Activated T-cell treated with anti-CD3 and anti-CD28 coated beads, Interleukin-2, amount 50 U/mL, for 72 hours (primary cell): ENCODE measurements at places on chromosomes 16 and 17.

GRCh38 chr16:4051591-4051990 lies 64.7 kb downstream of the ADCY9 start:
- DNase-seq = no peak

- no peak for DNase-seq
Observed at GRCh38 chr16:84941921-84942320, 69.4 kb downstream of the ZDHHC7 start.

DNA sequence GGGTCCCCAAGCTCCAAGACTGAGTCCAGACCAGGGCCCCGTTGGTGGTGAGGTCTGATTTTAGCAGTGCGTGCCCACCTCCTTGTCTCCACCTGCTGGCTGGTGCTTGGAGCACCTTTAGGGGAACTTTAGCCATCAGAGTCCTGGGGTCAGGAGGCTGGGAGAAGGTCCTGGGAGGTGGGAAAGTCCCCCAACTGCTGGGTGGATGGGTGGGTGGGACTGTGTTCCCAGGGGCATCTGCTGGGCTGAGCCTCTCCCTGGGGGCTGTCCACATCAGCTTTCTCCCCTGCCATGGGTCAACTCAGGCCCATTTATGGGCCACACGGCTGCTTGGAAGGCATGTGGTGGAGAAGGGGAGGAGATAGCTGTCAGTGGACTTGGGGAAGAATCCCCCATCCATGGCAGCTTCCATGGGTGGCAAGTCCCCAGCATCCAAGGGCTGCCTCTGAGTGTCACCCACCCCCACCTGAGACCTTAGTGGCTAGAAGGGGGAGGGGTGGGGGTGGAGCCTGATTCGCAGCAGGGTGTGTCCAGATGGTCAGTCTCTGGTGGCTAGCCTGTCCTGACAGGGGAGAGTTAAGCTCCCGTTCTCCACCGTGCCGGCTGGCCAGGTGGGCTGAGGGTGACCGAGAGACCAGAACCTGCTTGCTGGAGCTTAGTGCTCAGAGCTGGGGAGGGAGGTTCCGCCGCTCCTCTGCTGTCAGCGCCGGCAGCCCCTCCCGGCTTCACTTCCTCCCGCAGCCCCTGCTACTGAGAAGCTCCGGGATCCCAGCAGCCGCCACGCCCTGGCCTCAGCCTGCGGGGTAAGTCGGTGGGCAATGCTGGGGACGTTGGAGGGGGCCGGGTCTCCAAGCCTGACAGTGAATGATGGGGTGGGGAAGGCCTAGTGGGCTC lies at the start of gene TRPV2:
Gene TRPV2, plus strand, starts transcription at position 541 of the 894 bp plus-strand sequence. CDS start 2,098 bp downstream, outside the sequence.
- DNase-seq = peak; percentile 59

- DNase-seq = no peak
Observed at GRCh38 chr16:23694644-23695373, 16.1 kb downstream of the PLK1 start.

GRCh38 chr17:34141590-34141989 lies 113.5 kb upstream of the CCL2 start:
- no peak for DNase-seq

GRCh38 chr17:18381953-18382245 lies 4.3 kb downstream of the EVPLL start:
- DNase-seq = no peak

DNA sequence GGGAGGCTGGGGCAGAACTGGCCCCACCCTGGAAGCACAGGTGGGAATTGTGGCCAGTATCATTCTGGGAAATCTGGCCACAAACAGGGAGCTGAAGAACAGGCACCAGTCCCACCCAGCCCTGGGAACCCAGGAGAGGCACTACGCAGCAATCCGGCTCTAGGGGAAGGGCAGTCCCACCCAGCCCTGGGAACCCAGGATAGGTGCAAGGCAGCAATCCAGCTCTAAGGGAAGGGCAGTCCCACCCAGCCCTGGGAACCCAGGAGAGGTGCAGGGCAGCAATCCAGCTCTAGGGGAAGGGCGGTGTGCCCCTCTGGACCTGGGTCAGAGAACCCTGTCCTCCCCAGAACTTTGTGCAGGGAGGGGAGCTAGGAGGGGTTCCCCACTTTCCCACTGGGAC lies 7.1 kb downstream of the DRC3 start:
- no peak for DNase-seq

DNA sequence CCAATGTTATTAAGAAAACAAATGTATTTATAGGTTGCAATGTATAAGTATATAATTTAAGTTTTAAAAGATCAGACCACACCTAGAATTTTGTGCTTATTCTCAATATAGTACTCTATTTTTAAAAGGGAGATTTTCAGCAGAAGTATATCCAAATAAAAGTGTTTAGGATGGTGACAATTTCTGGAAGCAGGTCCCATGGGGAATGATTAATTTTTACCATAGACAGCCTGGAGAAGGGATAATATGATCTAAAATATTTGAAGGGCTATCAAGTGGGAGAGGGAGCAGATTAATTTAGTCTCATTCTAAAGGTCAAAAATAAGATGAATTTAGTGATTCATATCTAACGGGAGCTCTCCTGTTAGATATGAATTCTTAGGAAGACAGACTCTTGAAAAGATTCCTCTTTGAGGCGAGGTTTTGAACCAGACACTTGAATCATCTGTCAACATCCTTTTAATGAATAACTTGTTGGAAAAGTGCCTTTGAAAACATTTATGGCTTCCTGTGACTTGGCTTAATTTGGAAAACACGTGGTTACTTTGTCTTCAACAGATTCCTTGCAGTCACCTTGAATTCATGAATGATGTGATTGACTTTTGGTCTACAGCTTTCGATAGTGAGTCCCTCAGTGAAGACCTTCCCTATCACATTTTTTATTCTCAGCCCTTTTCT lies 29.3 kb upstream of the SMIM36 start:
- no peak for DNase-seq

- no peak for DNase-seq
Observed at GRCh38 chr16:81478876-81479511, 34.4 kb downstream of the CMIP start.

- no peak for DNase-seq
Observed at GRCh38 chr17:50154604-50155003, 4.1 kb upstream of the PPP1R9B start.
